ENCODE measurements at places on chromosomes 5 and 9.
A peak's percentile ranks its signal among the peaks of the same experiment; 100 is the strongest.

- DNase-seq: no peak
Measured at GRCh38 chr9:112898872-112899311, 8.2 kb upstream of the SLC46A2 start.

GRCh38 chr5:117486261-117486660 is 911.6 kb upstream of the SEMA6A start:
- DNase-seq: no peak

- no peak for DNase-seq
Measured at GRCh38 chr9:70260606-70261005, 1.8 kb downstream of the SMC5 start.

DNA sequence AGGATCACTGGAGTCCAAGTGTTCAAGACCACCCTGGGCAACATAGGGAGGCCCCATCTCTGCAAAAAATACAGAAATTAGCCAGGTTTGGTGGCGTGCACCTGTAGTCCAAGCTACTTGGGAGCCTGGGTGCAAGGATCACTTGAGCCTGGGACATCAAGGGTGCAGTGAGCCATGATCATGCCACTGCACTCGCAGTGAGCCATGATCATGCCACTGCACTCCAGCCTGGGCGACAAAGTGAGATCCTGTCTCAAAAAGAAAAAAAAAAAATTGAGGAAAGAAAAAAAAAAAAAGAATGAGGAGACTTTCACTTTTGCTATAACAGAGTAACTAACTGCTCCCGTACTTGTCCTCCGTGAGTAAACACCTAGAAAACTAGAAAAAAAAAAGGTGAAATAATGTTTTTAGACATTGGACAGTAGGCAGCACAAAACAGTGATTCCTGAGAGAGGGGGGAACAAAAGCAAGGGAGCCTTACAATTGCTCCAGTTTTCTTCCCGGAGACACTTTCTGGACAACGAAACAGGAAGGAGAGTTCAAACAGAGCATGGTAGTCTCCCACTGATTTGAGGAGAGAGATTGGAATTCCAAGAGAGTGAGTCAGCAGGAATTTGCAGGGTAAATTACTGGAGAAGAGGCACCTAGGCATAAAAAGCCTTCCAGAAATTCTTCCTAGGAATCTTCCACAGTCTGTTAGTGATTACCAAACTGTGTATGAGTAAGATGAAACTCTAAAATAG is 6.9 kb upstream of the ZBTB5 start:
- no peak for DNase-seq

DNA sequence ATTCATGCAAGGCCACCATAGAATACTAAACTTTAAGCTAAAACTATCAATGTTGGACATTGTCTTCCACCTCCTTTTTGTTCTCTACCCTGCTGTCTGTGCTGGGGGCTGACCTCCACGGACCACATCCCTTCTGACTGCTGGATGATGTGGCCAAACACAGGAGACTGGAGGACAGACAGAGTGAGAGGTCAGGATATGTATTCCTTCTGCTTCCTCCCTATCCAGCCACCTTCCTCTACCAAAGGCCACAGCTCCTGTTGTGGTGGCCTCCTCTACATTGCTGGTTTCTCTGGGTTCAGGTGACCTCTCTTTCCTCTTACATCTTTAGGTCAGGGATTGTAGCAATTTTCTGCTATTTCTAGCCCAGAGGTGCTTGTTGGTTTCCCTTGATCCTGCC is 148.1 kb downstream of the ACTBL2 start:
- DNase-seq: no peak

GRCh38 chr9:127252410-127253318 is 11.9 kb upstream of the GARNL3 start:
- DNase-seq: no peak

GRCh38 chr5:112668016-112668415 is 69.7 kb upstream of the APC start:
- no peak for DNase-seq

DNA sequence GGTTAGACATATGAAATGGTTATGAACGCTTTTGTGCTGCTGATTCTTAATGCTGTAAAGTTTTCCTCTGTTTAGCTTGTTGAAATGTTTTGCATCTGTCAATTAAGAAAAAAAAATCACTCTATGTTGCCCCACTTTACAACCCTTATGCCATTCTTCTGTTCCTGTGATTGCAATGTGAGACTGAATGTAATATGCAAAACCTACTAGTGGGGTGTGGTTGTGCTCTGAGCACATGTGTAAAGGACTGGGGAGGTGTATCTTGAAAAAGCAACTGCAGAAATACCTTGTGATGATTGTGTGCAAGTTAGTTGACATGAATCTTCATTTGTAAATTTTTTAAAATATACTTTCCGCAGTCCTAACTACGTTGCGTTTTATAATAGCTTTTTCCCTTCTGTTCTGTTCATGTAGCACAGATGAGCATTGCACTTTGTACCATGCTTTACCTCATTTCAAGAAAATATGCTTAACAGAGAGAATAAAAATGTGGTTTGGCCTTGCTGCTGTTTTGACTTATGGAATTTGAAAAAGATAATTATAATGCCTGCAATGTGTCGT is 357.0 kb upstream of the PIK3R1 start:
- DNase-seq: no peak

- no peak for DNase-seq
Measured at GRCh38 chr5:206927-207536, 10.9 kb downstream of the CCDC127 start.

DNA sequence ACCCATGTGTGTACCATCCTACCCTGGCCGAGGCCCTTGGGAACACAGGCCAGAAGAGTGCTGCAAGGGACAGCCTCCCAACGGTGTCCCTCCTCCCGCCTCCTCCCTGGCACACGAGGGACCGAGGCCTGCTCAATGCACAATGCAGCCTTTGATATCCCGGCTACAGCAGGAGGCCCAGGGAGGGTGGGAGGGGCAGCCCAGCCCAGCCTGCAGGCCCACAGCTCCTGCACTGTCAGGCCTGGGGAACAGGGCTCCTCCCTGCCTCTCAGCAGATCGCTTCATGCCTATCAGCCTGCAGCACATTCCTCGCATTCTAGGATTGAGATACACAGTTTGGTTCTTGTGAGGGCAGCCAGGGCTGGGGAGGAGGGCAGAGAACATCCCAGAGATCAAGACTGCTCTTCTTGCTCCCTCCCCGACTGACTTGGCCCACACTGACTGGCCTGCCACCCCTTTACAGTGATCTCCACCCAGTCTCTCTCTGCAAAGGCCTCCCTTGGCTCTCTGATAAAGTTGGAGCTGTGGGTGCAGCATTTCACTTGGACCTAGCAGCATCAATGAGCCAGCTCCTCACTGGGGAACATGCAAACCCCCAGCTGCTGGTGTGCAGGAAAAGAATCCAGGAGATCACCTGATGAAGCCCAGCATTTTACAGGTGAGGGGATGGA is at the start of gene SH3TC2:
TSS of gene SH3TC2 (minus strand) at position 46 of the 671 bp plus-strand sequence. CDS start at position 6, 40 bp downstream.
- DNase-seq: no peak

DNA sequence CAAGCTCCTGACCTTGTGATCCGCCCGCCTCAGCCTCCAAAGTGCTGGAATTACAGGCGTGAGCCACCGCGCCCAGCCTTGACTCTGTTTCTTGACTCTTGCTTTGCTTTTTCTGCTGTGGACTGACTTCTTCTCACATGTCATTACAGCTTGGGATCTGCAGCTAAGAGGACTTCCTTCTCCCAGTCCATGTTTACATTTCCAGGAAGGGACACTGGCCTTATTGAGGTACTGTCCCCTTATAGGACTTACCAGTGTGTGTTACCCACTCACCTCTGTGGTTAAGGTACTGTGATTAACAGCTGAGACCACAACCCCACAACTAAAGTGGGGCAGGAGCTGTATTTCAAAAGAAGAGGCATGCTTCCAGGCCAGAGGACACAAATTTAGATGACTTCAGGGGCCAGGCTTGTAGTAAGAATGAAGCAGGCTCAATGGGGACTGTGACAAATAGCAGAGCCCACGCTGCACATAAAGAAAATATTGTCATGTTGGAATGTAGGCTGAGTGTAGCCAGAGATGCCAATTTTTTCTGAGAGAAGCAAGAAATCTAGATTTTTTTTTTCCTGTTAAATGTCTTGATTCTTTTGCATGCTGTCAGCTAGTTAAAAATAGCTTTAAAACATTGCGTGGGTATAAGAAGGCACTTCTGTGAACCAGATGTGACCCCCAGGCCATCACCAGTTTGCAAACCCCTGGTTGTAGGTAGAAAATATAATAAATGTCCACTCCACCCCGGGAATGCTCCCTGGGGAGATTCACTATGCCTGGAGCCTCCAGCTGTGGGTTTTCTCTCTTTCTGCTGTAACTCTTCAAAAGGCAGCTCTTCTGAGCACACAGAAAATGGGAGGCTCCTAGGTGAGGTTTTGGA is 75.0 kb downstream of the PTPDC1 start:
- no peak for DNase-seq

DNA sequence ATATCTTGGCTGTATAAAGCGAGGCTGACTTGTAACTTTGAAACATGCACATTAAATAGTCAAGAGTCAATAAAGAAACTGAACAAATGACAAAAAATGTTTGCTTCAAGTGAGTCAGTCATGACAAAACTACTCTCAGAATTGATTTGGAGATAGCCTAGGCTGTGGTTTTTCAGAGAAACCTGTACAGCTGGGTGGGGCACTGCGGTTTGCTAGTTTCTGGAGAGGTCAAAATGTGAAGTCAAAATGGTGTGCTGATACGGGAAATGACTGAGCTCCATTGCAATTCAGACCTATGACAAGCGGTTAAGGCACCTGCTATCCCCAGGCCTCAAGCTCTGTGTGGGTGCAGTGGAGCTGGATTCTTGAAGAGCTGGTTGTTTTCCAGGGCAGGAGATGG is 10.3 kb upstream of the CD180 start:
- peak; percentile 78 for DNase-seq

- DNase-seq: no peak
Measured at GRCh38 chr5:180914646-180915045, 15.7 kb downstream of the BTNL8 start.

GRCh38 chr9:135993765-135994500 is 32.8 kb upstream of the UBAC1 start:
- DNase-seq: no peak

- DNase-seq: no peak
Measured at GRCh38 chr5:40831346-40832210, 3.4 kb downstream of the RPL37 start.

DNA sequence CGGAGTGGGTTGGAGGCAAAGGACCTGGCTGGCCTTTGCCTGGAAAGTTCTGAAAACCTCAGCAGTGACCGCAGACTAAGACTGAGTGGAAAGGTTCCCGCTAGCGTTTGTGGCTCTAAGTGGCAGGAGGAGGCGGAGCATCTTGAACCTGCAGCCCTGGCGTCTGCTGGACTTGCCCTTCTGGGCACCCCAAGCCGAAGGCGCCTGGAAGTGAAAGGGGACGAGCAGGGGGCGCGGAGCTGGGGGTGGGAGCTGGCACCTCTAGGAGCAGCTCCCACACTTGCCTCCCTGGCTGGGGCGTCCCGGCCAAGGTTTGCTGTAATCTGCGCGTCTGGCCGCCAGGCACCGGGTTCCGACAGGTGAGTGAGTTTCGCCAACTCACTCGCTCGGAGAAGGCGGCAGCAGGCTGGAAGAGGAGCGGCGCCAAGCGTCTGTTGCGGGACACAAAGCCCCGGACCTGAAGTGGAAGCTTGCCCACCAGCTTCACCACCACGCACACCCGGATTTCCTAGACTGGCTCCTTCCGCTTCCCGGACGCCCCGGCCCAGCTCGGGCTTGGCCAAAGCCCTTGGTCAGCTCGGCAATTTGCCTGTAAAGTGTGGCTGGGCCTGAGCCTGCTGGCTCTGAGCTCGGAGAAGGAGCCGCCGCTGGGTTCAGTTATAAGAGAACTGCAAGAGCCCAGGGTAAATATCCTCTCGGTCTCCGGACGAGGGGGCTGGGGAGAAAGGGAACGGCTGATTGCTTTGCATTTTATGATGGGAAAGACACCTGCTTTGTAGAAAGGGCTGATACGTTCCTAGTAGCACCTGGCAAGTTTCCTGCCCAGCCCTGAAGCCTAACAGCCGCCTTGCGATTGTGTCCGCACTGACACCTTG is at the start of gene GNA14:
TSS of gene GNA14 (minus strand) at position 89 of the 875 bp plus-strand sequence. CDS start 529 bp downstream, outside the sequence.
- no peak for DNase-seq

- DNase-seq: no peak
Measured at GRCh38 chr9:126261584-126262356, 64.9 kb upstream of the MVB12B start.

DNA sequence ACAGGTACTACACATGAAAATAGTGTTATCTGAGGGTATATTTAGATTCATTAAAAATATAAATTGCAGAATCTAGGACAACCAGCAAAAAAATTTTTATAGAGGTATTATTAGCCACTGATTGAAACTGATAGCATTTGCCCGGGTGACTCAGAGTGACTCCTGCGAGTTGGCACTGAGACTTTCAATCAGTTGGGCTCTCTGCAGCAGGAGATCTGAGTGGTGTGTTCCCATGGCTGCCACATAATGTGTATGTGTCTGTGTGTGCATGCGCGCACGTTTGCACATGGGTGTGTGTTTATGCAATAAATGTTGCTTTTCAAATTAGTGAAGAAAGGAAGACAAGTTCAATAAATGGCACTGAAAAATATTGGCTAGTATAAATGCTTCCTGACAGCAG is 100.1 kb upstream of the MRPS30 start:
- no peak for DNase-seq

DNA sequence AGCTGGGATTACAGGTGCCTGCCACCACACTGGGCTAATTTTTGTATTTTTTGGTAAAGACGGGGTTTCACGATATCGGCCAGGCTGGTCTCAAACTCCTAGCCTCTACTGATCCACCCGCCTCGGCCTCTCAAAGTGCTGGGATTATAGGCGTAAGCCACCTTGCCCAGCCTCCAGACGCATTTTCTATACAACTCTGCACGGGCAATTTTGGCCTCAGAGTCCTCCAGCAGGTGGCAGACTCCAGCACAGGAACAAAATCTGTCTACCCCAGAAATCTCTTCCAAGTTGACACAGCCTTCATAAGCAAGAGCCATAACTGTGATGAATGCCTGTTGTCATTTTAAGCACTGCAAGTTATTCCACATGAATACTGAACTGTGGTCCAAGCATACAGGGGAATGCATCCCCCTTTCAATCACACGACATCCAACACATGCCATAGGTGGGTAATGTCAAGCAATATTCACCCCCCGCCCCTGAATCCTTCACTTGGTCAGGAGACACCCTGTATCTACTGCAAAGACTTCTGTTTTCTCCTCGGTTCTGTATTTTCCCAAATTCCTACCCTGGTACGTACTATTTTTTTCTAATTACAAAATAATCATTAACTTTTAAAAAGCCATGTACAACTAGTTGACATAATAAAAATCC is 50.8 kb downstream of the ALDH7A1 start:
- peak; percentile 6 for DNase-seq

DNA sequence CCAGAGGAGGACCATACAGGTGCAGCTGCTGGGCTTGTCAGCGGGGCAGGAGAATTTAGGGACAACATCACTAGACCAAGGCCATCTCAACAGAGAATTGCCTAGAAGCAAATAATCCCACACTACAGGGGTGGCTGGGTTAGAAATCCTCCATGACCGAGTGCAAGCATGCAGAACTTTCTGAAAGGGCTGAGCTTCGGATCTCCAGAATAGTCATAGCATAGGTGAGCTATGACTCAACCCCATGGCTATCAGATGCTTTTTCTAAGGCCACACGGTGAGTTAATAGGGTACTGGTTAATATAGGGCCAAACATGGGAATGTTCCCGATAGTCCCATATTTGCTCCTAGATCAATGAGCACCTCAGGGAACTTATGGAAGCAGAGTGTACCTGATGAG is 4.2 kb downstream of the KCNIP1 start:
- DNase-seq: no peak
